Stimulated activated CD8-positive, alpha-beta memory T cell treated with anti-CD3 and anti-CD28 coated beads, Interleukin-15, amount 100 ng/mL, for 1 hour (primary cell): ENCODE measurements at places on chromosomes 16 and 17.

DNA sequence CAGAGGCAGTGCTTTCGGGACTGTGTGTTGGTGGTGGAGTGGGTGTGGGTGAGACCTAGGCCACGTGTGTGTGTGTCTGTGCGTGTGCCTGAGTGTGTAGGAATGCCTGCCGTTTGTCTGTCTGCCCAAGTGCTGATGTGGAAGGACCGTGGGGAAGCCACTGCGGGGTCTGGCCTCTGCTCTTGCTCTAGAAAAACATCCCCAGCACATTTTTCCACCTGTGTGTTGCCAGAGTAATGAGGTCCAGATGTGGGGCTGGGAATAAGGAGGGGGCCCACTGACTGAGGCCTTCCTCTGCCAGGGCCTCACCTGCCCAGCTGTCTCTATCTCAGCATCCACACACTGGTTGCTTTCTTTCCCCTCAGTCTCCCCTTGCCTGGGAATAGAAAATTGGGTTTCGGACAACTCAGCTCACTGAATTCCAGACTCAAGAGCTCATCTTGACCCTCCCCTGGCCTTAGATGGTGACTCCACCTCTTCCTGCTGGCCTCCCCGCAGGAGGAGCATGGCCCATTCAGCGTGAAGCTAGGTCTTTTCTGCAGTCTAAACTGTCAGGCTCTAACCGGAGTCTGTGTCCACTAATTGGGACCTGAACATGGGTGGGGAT lies 7.6 kb downstream of the SGCA start:
- no peak for DNase-seq

GRCh38 chr16:1036726-1037393 lies 35.7 kb upstream of the SSTR5 start:
- no peak for DNase-seq

DNA sequence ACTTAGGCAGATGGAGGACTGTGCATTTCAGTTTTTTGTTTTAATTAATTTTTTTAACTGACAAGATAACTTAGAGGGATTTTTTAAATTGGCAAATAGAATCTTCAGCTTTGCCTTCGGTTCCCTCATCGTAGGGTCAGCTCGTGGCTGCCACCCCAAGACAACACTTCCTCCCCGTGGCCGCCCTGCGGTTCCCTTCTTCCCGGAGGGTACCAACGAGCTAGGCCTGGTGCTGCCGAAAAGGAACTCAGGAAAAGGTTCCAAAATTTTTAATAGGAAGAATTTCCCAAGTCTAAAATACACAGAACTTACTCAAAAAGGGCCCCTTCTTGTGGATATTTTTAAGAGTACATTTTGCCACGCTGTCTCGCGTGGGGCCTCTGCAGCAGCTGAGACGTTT lies 210.4 kb upstream of the CHMP6 start:
- DNase-seq = no peak

DNA sequence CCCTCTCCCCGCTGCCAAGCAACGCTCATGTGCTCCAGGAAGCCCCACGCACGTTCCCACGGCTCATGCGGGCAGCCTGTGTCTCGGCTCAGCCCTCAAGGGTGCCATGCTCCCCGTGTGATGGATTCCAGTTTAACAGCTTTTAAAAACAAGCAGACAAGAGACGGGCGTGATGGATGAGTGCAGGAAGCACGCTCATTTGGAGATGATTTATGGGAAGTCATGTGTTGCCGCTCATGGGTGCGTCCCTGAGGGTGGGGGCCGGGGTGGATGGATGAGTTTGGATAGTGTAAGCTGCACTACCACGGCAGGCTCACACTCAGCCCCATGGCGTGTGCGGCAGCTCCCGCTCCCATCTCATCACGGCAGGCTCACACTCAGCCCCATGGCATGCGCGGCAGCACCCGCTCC lies 132.8 kb downstream of the RBFOX3 start:
- no peak for DNase-seq

DNA sequence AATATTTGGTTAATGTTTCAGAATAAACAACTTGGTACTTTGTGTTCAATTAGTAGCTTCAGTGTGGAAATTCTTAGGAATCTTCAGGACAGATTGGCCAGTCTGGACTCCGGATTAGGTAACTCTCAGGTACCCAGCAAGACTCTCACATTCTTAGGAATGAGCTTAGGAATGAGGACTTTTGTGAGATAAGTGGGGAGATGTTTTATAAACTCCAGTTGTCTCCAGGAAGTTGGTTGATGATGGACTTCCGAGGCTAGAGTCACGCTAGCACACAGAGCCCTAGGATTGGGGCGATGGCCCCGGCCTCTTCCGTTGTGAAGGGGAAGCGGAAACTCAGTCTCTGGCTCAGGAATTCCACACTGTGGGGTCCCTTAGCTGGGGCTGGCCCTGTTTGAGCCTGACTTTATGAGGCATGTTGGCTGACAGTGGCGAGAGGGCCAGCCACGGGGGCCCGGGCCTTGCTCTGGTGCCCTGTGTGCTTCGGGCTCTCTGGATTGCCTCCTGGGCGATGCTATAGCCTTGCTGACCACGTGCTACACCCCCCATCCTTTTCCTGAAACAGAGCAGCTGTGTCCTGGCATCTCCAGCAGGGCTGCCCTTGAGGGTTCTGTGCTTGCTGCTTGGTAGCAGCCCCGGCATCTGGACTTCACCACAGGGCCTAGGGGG lies 32.4 kb downstream of the RAB11FIP3 start:
- no peak for DNase-seq

- DNase-seq = no peak
Observed at GRCh38 chr16:50059111-50059510, 6.7 kb upstream of the HEATR3 start.

GRCh38 chr16:3065069-3065741 lies at the start of gene IL32:
IL32 (plus strand) TSS chr16:3065640; CDS start chr16:3065812, 172 bp downstream.
- peak; percentile 49 for DNase-seq

DNA sequence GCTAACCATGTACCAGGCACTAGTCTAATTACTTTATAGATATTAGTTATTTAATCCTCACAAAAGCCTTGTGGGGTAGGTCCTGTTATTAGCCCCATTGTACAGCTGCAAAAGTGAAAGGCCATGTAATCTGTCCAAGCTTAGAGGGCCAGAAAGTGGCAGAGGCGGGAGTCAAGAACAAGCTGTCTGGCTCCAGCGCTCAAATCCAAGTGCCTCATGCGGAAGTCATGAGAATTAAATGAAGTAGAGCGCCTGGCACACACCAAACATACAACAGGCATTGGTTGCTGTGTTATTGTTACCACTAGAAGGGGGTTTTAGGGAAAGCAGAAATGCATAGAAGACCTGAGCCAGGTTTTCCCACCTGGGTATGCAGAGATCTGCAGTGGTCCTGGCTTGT lies 1.2 kb downstream of the AQP8 start:
- no peak for DNase-seq

DNA sequence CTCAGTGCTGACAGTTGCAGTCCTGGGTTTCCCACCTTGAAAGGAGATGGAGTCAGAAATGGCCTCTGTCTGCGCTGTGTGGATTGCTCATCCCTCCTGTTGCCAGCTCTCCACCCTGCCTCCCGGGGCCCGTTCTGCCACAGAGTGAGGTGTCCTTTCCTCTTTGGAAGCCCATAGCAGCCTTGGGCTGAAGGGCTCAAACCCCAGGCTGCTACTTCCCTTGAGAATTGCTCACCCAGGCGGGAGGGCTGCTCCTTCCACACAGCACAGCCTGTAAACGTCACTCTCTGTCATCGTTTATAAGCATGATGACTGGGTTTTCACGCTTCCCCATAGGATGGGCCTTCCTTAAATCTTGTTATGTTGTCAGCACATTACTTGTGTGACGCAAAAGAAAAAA lies 62.7 kb downstream of the FOXK2 start:
- DNase-seq = no peak

- no peak for DNase-seq
Observed at GRCh38 chr17:15648386-15648785, 28.9 kb upstream of the FBXW10B start.

DNA sequence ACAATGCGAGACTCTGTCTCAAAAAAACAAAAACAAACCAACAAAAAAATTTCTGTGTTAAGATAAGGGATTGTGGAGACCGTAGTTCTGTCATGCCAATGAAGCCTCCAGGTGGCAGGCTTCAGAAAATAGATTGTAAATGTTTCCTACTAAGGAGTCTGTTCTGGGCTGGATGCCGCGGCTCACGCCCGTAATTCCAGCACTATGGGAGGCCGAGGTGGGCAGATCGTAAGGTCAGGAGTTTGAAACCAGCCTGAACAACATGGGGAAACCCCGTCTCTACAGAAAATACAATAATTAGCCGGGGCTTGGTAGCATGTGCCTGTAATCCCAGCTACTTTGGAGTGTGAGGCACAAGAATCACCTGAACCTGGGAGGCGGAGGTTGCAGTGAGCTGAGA lies 4.4 kb upstream of the SNX29 start:
- DNase-seq = no peak

GRCh38 chr16:3983081-3983520 lies 102.6 kb upstream of the CREBBP start:
- DNase-seq = no peak

DNA sequence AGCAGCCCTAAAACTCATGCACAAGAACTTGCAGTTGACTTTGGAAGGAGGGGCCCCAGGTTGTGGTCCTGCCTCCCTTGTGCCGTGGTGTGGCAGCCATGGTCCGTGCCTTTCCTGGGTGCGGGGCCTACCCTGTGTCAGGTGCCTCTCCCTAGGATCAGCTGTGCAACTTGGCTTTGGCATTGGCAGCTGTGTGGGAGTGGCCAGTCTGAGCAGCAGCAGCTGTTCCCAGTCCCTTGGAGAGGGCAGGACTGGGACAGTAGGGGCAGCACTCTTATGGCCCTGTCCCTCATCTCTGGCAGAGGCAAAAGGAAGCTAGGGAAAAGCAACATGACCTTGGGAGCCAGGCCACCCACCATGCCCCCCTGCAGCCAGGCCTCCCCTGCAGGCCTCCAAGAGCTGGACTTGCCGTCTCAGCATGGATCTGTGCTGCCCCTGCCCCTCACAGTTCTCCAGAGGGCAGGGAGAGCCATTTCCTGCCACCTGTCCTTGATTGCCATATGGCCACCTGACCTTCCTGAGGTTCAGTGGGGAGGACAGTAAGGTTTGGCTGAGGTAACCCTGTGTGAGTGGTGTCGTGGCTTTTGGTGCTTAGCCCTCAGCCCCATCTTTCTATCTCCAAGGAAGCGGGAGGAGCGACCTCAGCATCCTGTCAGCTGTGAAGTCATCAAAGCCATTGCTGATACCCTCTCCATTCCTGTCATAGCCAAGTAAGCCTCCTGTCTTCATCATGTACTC lies 15.5 kb upstream of the NFATC3 start:
- no peak for DNase-seq

GRCh38 chr16:56637814-56638750 lies at the start of gene MT1A:
MT1A (plus strand) TSS chr16:56638666; CDS start chr16:56638739, 73 bp downstream.
- DNase-seq = no peak

DNA sequence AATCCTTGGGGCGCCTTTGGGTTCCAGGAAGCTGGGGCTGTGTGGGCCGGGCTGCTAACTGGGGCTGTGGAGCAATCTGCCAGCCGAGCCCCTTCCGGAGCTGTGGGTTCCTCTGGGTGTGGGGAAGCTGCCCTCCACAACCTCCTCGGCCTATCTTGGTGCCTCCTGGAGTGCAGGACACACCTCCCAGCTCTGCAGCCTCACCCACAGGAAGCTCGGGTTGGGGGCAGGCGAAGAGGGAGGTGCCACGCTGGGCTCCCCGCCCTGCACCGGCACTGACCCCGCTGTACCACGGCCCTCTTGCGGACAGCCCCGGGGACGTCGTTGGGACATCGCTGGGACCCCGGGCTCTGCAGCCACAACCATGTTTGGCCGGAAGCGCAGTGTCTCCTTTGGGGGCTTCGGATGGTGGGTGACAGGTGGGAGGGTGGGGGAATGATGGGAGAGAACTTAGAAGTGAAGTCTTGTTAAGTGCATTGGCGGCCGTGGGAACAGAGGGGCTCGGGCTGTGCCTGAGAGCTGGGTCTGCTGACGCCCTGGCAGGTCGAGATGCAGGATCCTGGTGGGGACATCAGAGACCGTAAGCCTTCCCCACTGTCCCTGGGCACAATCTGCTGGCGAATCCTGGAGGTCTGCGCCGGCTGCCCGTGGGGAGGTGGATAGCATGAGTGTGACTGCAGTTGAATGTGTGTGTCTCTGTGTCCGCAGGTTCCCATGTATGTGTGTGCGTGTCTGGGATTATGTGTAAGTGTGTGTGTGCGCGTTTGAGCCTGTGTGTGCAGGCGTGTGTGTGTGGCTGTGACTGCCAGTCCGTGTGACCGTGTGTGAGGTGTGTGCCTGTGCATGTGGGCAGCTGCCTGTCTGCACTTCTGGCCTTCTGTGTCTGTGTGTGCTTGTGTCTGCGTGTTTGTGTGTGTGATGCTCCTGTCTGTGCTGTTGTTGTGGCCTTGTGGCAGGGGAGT lies at the start of gene RAP1GAP2:
RAP1GAP2 (plus strand) TSS at position 275 of the 962 bp plus-strand sequence; CDS start at position 365, 90 bp downstream.
- peak; percentile 32 for DNase-seq

- no peak for DNase-seq
Observed at GRCh38 chr17:47696717-47697642, 3.0 kb downstream of the TBKBP1 start.

- no peak for DNase-seq
Observed at GRCh38 chr17:39229274-39229913, 3.6 kb upstream of the STAC2 start.

- no peak for DNase-seq
Observed at GRCh38 chr16:19165101-19165500, 2.9 kb upstream of the SYT17 start.
